Thoracic aorta (tissue), 2 donors: ENCODE measurements at places on chromosomes 4 and X. TPM values are rescaled to one million over a fixed set of nuclear protein-coding genes. Genes with fewer than 3 reads are reported as not detected.

The HCCS gene
- 4.9 TPM for total RNA-seq

The PAGE5 gene
- not detected for total RNA-seq

- no peak for DNase-seq
- no peak overlapping the region for H3K4me3 ChIP-seq
- no peaks in the 10 kb centered on the region for H3K27me3 ChIP-seq
- no peak overlapping the region for H3K27ac ChIP-seq
These were observed 464.4 kb upstream of the BOD1L1 start for GRCh38 chr4:14091966-14092365.

DNA sequence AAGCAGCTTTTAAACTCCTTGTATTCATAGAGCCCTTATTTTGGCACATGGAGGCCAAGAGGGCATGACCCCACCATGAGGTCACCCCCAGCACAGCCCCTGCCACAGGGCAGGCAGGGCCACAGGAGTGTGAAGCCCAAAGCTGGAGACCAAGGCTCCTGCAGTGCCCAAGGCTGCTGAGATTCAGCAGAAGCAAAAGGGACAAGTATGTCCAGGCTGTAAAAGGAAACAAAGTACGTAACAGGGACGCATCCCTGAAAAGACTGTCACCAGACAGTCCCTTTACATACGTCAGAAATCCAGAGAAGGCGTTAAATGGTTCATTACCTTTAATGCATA lies 18.9 kb downstream of the GAK start:
- no peak overlapping the region for H3K4me3 ChIP-seq
- no peak overlapping the region for H3K27ac ChIP-seq
- H3K27me3 ChIP-seq: no peaks in the 10 kb centered on the region
- H3K36me3 ChIP-seq: peaks cover 27% of the 10 kb centered on the region

GRCh38 chr4:128848461-128848860 lies 39.0 kb downstream of the JADE1 start:
- H3K4me1 ChIP-seq: no peaks in the 10 kb centered on the region
- H3K36me3 ChIP-seq: peaks cover 69% of the 10 kb centered on the region
- DNase-seq: no peak
- no peak overlapping the region for H3K27ac ChIP-seq

- no peaks in the 10 kb centered on the region for H3K36me3 ChIP-seq
- H3K27ac ChIP-seq: no peak overlapping the region
- no peak for DNase-seq
- H3K27me3 ChIP-seq: no peaks in the 10 kb centered on the region
- H3K4me1 ChIP-seq: no peaks in the 10 kb centered on the region
- no peak overlapping the region for H3K4me3 ChIP-seq
These were observed 8.4 kb downstream of the BTK start for GRCh38 chrX:101377547-101377946.
